ENCODE measurements at places on chromosomes 2 and 18.

DNA sequence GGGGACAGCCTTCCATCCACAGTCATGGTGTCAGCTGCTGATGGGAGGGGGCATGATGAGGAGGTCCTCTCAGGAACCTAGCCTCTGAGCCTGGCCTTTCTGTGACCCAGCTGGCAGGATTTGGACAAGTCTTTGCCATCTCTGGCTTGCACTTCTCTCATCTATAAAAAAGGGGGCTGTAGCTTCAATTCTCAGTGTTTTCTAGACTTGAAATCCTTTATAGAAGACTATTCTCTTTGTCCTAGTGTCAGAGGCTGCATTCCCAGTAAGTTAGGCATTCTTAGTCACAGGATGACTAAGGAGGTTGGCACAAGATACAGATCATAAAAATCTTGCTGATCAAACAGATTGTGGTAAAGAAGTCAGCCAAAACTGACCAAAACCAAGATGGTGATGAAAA, 958.5 kb downstream of the CNTNAP5 start:
- DNase-seq, result no peak

DNA sequence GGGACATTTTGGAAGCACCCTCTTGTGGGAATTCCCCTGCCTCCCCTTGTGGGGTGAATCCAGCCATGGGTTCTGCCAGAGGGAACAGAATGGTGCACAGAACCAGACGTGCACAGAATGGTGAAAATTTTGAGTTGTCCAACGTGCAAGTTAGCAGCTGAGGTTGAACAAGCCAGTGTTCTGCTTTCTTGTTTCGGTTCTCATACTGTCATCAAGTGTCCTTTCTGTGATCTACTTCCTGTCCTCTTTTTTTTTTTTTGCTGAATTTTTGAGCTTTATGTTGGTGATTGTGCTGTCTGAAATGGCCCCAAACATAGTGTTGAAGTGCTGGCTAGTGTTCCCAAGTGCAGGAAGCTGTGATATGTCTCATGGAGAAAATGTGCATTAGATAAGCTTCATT, 21.5 kb upstream of the REEP1 start:
- DNase-seq, result no peak

DNA sequence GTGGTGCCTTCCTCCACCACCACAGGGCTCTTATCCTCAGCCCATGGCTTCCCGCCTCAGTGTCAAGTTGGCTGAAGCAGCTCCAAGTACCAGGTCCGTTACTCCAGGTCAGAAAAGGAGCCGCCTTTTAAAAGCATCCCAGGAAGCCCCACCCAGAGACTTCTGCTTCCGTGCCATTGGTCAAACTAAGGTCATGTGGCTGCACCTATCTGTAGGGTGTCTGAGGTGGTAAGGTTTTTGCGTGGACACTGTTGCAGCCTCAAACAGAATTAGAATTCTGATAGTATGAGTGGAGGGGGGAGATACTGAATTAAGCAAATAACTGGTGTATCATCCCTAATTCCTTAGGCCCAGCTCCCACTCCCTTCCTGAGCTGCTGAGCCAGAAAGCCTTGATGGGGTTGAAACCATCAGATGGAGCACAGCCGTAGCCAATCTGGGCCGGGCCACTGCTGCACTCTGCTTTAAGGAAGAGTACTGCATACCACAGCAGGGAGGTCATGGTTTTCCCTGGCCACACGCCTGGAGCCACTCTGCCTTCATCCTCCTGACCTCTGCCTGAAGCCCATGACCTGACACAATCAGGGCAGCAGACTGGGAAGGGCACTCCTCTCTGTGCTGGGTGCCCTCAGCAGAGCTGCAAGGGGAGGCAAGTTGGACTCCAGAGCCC, 8.4 kb downstream of the TMEM247 start:
- no peak for DNase-seq

DNA sequence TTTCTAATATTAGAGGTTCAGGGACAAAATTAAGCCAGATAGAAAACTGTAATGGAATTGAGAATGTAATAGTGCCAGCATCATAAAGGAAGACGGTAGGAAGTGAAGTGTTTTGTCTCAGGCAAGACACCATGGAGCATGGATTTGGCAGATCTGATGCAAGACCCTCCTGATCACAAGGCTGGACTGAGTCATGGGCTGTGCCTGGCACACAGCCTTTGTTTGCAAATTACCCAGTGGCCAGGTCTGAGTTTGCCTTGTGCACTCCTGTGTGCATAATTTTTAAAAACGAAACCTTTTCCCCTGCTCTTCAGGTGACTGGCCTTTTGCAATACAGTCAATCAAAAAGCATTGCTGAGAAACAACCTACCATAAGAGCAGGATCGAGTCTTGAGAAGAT, 2.0 kb upstream of the UPP2 start:
- DNase-seq, result no peak

DNA sequence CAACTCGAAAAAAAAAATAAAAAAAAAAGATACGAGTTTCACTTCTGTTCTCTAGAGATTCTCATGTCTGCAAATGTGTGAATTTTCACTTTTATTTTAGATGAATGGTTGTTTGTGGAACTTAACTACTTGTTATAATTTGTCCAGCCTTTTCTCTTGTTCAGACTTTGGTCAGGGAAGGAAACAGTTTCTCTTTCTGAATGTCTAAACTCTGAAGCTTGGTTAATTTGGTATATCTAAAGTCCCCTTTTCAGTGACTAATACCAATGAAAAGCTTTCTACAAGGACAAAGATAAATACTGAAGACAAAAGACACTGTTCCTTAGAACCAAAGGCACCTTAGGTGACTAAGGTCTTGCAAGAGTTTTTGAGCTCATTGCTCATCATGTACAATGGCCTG, 144.4 kb upstream of the PIEZO2 start:
- no peak for DNase-seq

DNA sequence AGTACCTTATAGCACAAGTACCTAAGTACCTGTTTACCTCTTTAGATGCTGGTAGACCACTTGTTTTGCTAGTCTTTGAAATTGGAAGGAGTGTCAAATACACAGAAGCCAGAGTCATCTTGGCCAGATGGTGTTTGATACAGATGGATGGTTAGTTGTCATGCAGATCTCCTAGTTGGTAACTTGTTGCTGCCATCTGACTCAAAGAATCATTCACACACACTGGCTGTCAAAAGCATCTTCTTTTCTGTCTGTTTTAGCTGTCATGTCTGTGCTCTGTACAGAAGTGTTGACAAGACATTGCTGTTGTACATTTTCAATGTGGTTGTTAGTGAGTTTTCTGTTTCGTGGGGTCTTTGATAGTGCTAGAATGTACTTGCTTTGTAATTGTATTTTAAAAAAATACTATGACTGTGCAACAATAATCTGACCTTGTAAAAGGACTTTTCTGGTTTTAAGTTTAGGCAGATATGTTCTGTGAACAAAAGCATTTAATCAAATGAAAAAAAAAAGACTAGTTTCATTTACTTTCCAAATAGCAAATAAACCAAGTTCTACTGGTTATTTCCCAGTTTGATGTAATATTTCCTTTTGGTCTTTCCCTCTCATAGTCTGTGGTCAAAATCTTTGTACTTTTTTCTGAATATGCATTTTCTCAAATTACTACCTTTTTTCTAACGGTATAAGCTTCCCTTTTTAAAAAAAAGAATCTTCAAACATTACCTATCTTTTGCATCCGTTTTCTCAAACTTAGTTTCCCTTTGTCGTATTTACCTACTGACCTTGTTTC, 39.9 kb downstream of the TANK start:
- no peak for DNase-seq

- DNase-seq, result no peak
These were observed 9.1 kb upstream of the RAX start for GRCh38 chr18:59282341-59282740.

DNA sequence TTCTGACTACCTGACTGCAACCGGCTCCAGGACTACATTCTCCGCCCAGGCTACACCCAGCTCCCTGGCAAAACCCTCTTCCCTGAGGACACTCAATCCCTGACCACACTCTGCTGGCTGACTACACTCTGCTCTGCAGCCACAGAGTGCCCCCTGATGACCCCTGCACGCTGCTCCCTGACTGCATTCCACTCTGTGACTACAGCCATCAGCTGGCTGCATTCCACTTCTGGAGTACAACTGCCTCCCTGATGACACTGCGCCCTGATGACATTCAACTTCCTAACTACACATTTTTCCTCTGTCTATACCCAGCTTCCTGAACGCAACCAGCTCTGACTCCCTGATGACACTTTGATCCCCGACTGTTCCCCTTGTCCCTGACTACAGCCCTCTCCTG, 71.3 kb upstream of the NRXN1 start:
- DNase-seq, result no peak

- DNase-seq, result no peak
These were observed 377.6 kb downstream of the RND3 start for GRCh38 chr2:150109912-150110311.

DNA sequence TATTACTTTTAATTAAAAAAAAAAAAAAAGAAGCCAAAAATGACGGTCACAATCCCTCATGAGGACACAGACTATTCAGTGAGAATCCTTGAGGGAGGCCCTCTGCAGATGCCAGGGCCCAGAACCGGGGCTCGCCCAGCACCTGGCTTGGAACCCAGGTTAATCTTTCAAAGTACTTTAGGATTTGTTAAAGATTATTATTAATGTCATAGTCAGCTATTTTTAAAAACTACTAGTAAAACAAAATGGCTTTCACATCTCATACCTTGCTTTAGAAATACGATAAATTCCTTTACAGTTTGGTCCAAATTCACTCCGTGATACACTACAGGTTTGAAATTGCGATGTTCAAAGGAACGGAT, 27.1 kb downstream of the C2orf76 start:
- DNase-seq, result no peak

- no peak for DNase-seq
These were observed 60.7 kb downstream of the RND3 start for GRCh38 chr2:150426724-150427123.

DNA sequence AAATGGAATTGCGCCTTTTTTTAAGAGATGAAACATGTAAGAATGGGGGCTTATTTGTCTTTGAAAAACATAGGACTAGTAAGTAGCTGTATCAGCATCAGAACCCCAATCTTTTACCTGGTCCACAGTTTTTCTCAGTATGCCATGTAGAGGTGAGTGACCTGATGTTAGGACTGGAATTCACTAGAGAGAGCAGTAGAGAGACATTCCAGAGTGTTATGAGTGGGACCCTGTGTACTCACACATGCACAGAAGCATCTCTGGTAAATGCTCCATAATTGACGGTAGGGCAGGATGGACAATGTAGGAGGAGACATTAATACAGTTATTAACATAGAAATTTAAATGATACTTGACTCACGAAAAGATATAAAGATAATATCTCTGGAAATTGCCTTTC, 1.4 kb upstream of the GALNT13 start:
- no peak for DNase-seq

GRCh38 chr2:227462972-227463931, 8.7 kb upstream of the AGFG1 start:
- DNase-seq, result no peak

GRCh38 chr18:51196811-51197660, 445 bp downstream of the MEX3C start:
- DNase-seq, result peak; percentile 25

DNA sequence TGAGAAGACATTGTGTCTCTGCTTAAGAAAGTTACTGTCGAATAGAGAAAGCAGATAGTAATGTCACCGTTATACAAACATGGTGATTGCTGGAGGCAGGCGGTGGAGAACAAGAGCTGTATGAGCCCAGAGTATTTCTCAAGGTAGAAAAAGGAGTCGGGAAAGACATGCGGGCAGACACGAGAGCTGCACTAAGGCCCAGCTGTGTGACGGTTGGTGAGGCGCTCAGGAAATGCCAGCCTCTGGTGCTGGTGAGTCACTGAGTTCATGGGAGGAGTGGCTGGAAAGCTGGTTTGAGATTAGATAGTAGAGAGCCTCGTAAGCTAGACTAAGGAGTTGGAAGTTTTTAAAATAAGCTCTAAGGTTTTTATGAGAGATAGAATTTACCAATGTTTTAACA, 390.9 kb upstream of the TRIB2 start:
- DNase-seq, result no peak

- no peak for DNase-seq
These were observed 109.8 kb downstream of the CCDC178 start for GRCh38 chr18:33330711-33331110.

GRCh38 chr2:148253685-148254084, 232.8 kb downstream of the MBD5 start:
- DNase-seq, result no peak

- DNase-seq, result no peak
These were observed 283.3 kb upstream of the VWC2L start for GRCh38 chr2:214127571-214127970.

GRCh38 chr2:74206180-74206688, 7.8 kb downstream of the MTHFD2 start:
- DNase-seq, result no peak

- no peak for DNase-seq
These were observed 22.3 kb downstream of the DTNB start for GRCh38 chr2:25651066-25651465.

DNA sequence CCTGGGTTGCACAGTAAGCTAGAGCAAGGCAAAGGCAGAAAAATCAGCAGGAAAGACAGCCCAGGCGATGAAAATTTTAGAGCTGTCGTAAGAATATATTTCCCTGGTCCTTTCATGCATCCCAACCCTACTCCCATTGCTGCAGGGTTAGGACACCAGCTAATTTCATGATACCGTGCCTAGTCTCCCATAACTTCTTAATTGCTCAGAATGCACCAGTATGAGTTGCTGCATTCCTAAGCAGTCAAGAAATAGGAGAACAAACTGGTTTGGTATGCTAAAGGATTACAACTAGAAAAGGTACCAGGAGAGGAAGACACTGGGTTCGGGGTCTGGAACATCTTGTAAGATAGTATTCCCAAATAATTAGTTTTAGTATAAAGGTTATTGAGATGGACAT, 269.4 kb upstream of the NRXN1 start:
- DNase-seq, result no peak

DNA sequence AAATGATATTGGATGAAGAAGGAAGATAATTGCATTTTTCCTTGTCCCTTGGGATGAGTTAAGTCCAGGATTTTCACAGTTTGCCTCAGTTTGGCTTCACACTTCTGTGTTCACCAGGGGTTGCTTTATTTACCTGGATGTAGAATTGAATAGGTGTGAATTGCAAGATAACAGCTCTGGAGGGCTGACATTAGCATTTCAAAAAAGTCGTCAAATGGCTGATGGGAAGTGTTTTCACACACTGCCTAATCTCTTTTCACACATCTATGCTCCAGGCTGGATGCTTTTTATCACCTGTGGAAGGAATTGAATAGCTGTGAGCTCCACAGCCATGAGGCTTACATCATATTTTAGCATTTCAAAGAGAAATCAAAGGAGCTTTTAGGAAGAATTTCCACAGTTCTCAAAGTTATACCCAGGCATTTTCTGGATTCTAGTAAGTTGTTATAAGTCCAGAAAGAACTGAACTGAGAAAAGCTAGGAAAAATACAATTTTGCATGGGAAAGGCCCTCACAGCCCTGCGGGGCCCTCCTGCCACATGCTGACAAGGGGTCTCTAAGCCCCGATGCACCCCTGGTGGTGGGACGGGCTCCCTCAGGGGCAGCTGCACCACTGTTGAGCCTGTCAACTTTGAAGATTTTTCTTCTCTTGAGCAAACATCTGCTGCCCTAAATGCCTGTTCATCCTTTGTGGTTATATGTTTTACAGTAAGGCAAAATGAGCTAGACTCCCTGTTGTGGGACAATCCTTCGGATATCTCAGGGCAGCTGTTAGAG, 43.9 kb downstream of the TEX51 start:
- no peak for DNase-seq
